ENCODE measurements at places on chromosomes 13 and 19. TPM values are rescaled to one million over a fixed set of nuclear protein-coding genes. Genes with fewer than 3 reads are reported as not detected.

Gene IGFL3
- total RNA-seq: not detected

Gene MTIF3
- total RNA-seq: 52.9 TPM

Gene TMEM272
- total RNA-seq: not detected

Gene IL17D
- total RNA-seq: 4.1 TPM

Gene KLK12
- not detected for total RNA-seq

Gene NEK5
- total RNA-seq: 0.43 TPM

Gene KLF1
- not detected for total RNA-seq

Gene ZNF541
- 0.13 TPM for total RNA-seq

Gene FAM124A
- total RNA-seq: 6.4 TPM

Gene DCT
- 0.13 TPM for total RNA-seq

Gene OR7A17
- not detected for total RNA-seq

Gene SHANK1
- total RNA-seq: 0.52 TPM

Gene LGALS14
- total RNA-seq: not detected

Gene PCP2
- not detected for total RNA-seq

Gene RFXAP
- total RNA-seq: 4.3 TPM

Gene ATXN8OS
- total RNA-seq: not detected

Gene PGLYRP1
- total RNA-seq: not detected

Gene FXYD1
- 0.32 TPM for total RNA-seq

Gene COMP
- total RNA-seq: 95.9 TPM

Gene RDH8
- total RNA-seq: not detected

Gene TYROBP
- not detected for total RNA-seq

Gene STOML3
- not detected for total RNA-seq

Gene DLEU7
- total RNA-seq: not detected

Gene MISP
- total RNA-seq: 0.22 TPM

Gene MTUS2
- total RNA-seq: not detected

Gene LYPD5
- 0.65 TPM for total RNA-seq

Gene CEACAM20
- total RNA-seq: not detected

Gene TNNT1
- total RNA-seq: 1.9 TPM

Gene MATK
- total RNA-seq: 0.65 TPM

Gene ZNF83
- total RNA-seq: 74.2 TPM

Gene KLF5
- 6.3 TPM for total RNA-seq

Gene MAG
- total RNA-seq: not detected

Gene SERPINE3
- not detected for total RNA-seq

Gene SULT2A1
- not detected for total RNA-seq

Gene ALOX5AP
- total RNA-seq: not detected

Gene SUPT5H
- 98.4 TPM for total RNA-seq

Gene CEACAM8
- total RNA-seq: not detected

Gene OR1I1
- total RNA-seq: not detected

Gene SKA3
- total RNA-seq: 20.2 TPM

Gene GFY
- not detected for total RNA-seq

Gene ZNF471
- total RNA-seq: 3.9 TPM

Gene NXNL1
- total RNA-seq: not detected

Gene SMIM44
- not detected for total RNA-seq

Gene S1PR5
- total RNA-seq: under 0.01 TPM

Gene ZNF223
- 7.1 TPM for total RNA-seq

Gene FCER2
- total RNA-seq: not detected

Gene PEG3
- total RNA-seq: 5.9 TPM

Gene CLEC4M
- total RNA-seq: not detected

Gene KLK15
- not detected for total RNA-seq

Gene SIGLEC10
- total RNA-seq: not detected

Gene LRG1
- not detected for total RNA-seq

Gene C2CD4C
- not detected for total RNA-seq

Gene NLRP7
- total RNA-seq: not detected

Gene ZNF665
- total RNA-seq: 6.5 TPM

Gene SLC25A41
- total RNA-seq: 0.11 TPM
